NCI-H1417 (cell line): ENCODE measurements at places on chromosomes 5 and 9.

GRCh38 chr5:50898966-50899365 is 232.5 kb downstream of the PARP8 start:
- DNase-seq, result no peak

DNA sequence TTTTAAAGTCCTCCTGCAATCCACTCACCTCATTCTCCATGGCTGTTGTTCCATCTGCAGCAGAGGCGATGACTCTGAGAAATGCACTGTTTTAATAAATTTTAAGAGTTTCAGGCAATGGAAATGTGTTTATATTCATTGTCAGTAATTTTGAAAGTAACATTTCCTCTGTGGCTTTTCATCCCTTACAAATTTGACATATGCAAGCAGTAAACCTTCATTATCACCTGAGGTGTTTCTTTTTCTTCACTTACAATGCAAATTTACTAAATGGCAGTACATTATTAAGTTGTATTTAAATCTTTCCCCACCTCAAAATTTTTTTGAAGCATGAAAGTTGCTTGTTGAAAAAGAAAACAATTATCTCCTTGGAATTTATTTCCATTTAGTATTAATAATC is 136.9 kb downstream of the DIRAS2 start:
- no peak for DNase-seq

DNA sequence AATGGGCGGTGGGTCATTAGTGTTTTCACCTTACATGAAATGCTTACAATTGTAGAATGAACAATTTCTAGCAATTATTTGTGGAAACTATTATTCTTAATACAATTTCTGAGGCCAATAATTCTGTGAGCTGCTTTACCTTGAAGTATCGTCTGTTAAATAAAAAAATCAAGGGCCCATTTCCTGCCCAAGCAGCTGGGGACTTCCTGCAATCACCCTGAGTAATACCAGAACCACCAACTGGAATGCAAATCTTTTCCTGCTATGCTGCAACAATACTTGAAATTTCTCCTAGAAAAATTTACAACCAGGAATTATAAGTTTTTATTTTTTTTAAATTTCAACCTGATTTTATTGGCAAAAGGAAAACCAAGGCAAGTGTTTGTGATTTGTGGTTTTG is 52.6 kb downstream of the ADAMTS16 start:
- no peak for DNase-seq

DNA sequence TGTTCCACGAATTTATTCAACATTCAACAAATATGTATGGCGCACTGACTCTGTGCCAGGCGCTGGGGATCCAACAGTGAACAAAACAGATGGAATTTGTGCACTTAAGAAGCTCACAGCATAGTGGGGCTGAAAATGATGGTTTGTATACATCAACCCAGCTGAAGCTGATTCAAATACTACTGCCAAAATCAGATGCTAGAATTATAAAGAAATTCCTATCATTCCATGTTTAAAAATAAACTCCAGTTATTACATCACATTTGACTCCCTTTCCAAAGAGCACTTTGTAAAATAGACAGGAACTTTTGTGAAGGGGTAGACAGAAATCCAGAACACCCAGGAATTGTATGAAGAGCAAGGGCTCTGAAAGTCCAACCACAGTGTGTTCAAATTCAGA is 54.1 kb downstream of the ZNF608 start:
- DNase-seq, result no peak

GRCh38 chr9:20618361-20618802 is 3.9 kb downstream of the MLLT3 start:
- peak; percentile 24 for DNase-seq

DNA sequence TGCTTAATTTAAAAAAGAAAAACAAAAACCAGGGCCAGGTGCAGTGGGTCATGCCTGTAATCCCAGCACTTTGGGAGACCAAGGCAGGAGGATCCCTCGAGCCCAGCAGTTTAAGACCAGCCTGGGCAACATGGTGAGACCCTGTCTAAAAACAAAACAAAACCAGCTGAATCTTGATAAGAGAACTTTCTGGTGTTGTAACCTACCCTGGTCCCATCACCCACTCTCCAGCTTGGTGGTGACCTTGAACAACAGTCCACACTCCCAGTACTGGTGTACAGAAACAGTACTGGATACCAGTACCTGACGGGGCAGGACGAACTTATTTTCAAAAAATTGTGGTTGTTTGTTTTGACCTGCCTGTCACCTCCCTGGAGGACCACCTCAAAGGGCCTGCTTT is 30.9 kb downstream of the CLTA start:
- no peak for DNase-seq

DNA sequence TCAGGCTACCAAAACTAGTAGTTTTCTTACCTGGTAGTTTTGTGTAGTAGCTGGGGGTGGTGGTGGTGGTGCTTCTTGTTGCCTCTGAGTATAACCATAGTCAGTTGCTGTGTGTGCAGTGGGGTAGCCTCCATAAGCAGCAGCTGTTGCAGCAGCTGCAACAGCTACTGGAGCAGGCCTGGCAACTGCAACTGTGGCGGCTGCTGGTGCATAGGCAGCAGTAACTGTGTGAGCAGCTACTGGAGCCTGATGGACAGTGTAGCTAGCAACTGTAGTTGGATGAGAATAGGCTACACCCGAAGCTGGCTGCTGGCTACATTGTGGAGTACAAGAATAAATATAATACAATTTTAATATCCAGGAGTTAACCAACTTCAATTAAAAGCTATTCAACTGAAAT is 24.7 kb downstream of the ZFR start:
- no peak for DNase-seq

- DNase-seq, result no peak
These were observed 57.2 kb downstream of the RAB14 start for GRCh38 chr9:121144482-121144881.

- DNase-seq, result no peak
These were observed 7.4 kb upstream of the SHC3 start for GRCh38 chr9:89185980-89186379.

GRCh38 chr5:1666221-1666620 is 133.4 kb downstream of the MRPL36 start:
- DNase-seq, result no peak

- DNase-seq, result no peak
These were observed 101.4 kb upstream of the SPEF2 start for GRCh38 chr5:35516271-35516670.

- peak; percentile 6 for DNase-seq
These were observed 3.6 kb downstream of the ERGIC1 start for GRCh38 chr5:172837640-172838039.

- no peak for DNase-seq
These were observed 2.7 kb upstream of the APBA1 start for GRCh38 chr9:69674716-69675438.

DNA sequence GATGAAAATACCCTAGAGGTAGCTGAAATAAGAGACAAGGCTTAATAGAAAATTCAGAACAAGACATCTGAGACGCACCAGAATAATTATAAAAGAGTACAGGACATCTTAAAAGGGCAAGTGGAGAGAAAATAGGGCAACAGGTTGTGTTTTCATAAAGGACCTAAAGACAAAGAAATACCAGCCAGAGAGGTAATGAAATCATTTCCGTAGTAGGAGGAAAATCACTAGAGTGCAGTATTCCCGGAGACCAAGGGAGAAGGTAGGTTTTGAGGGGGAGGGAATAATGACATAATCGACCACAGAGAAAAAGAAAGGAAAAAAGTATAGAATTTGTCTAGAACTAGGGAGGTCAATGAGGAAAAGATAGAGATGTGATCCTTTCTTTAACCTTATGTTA is 26.2 kb upstream of the CTNNAL1 start:
- no peak for DNase-seq

DNA sequence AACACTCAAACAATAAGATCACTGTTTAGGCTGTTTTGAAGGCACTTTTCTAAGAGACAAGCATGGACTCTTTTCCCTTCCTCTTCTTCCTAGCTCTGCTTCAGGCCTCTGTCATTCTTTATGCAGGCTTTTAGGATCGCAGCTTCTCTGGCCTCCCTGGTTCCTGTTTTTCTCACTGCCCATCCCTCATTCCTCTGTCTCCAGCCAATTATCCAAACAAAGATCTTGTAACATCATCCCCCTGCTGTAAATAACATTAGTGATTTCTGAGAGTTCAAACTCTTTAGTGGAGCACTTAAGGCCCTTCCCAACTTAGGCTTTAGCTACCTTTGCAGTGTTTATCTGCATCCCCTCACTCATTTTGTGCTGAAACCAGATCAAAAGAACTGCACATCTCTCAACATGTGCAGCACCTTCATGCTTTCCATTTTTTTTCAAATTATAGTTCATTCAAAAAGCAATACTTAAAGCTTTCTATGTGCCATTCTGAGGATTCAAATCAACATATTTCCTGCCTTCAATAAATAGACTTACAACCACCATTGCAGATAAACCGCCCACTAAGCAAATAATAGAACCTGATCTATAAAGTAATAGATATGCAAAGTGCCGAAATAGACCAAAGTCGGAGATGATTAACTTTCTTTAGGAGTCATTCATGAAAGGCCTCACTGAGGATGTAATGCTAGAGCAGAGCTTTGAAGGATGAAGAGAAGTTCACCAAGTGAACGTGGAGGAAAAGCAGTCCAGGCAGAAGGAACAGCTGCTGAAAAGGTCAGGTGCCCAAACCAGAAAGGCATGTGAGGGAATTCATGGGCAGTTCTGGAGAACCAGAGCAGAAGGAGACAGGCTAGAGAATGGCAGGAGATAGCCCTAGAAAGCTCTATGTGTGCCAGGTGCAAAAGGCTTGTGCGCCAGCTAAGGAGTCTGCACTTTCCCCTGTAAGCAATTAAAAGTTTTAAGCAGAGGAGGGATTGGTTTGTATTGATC is 95.8 kb upstream of the ZNF366 start:
- no peak for DNase-seq

- no peak for DNase-seq
These were observed 482.8 kb upstream of the ARRDC3 start for GRCh38 chr5:91865915-91866314.

GRCh38 chr5:112390327-112390726 is 28.8 kb downstream of the EPB41L4A start:
- peak; percentile 77 for DNase-seq

DNA sequence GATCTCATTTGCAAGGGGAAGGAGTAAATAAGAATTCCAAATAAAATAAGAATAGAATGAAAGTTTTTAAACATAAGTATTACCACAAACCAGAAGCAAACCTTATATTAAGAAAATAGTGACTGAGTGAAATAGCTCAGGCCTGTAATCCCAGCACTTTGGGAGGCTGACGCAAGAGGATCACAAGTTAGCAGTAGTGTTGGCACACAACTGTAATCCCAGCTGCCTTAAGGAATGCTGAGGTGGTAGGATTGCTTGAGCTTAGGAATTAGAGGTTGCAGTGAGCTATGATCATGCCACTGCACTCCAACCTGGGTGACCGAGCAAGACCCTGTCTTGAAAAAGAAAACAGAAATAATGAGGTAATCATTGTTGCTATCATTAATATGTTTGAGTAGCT is 47.0 kb downstream of the APC start:
- DNase-seq, result no peak

GRCh38 chr9:99694393-99694792 is 127.3 kb upstream of the NR4A3 start:
- DNase-seq, result no peak

DNA sequence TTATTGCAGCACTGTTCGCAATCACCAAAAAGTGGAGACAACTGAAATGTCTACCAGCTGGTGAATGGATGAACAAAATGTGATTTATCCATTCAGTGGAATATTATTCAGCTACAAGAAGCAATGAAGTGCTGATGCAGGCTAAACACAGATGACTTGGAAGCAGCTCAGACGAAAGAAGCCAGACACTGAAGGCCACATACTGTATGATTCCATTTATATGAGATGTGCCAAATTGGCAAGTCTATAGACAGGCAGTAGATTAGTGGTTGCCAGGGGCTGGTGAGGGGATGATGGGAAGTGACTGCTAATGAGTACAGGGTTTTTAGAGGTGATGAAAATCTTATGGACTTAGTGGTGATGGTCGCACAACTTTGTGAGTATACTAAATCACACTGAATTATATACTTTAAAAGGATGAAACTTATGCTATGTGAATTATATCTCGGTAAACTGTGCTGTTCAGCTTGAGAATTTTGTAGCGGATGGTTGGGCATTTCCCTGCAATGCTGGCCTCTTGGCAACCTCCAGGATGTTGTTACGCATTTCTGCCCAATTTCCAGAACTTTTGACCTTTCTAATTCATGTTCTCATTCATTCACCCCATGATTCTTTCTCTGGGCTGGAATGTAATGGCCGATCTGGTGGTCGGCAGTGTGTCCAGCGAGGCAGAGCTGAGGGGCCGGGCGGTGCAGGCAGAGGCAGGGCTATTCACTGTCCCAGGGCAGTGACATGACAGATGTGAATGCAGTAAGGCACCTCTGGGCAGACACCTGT is 22.0 kb upstream of the WNK2 start:
- DNase-seq, result no peak

DNA sequence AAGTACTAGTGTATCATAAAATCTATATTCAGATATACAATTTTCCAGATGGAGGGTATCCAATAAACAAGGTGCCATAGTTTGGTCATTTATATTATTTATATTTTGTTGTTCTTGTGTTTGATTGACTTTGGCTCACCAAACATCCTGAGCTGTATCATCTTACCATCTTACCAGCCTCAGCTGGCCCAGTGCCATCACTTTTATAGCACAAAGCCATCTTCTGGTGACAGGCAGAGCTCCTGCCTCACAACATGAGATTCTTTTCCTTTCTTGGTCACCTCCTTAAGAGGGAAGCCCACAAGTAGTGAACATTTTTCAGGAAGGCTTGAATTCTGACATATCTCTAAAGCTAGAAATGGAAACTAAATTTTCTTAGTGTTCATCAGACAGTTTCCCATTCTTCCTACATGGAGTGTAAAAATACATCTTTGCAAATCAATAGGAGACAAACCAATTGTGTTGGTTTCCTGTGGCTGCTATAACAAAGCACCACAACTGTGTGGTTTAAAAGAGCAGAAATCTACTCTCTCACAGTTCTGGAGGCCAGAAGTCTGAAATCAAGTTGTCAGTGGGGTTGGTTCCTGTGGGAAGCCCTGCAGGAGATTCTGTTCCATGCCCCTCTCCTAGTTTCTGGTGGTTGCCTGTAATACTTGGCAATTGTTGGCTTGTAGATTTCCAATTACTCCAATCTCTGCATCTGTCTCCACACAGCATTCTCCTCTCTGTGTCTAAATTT is 341.8 kb downstream of the MAN2A1 start:
- DNase-seq, result peak; percentile 2

- peak; percentile 12 for DNase-seq
These were observed 139.6 kb downstream of the SPATA31D1 start for GRCh38 chr9:82128011-82128696.

DNA sequence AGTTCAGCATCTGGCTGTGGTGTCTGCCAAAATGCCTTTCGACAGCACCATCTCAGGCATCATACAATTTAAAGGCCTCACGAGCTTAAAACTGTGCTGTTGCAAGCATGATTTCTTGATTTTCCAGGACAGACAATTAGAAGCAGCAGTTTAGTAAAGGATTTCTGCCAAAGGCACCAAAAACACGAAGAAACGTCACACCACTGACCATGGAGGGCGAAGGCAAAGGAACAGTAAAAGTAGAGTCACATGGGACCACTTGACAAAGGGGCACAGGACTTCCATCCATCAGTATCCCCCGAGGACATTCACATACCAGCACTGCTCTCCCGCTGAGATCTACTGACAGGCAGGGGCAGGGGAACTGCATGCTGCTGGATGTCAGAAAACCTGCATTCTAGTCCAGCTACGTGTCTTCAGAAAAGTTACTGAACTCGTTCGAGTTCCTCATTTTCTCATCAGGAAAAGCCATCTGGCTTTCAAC is 70.4 kb upstream of the FBXW11 start:
- no peak for DNase-seq

- DNase-seq, result peak; percentile 4
These were observed 926.3 kb upstream of the ARRDC3 start for GRCh38 chr5:92309336-92309991.
